NCI-H2029 treated with DMSO at 0.1 percent for 48 hours (cell line): ENCODE measurements at places on chromosomes 7 and 10.

DNA sequence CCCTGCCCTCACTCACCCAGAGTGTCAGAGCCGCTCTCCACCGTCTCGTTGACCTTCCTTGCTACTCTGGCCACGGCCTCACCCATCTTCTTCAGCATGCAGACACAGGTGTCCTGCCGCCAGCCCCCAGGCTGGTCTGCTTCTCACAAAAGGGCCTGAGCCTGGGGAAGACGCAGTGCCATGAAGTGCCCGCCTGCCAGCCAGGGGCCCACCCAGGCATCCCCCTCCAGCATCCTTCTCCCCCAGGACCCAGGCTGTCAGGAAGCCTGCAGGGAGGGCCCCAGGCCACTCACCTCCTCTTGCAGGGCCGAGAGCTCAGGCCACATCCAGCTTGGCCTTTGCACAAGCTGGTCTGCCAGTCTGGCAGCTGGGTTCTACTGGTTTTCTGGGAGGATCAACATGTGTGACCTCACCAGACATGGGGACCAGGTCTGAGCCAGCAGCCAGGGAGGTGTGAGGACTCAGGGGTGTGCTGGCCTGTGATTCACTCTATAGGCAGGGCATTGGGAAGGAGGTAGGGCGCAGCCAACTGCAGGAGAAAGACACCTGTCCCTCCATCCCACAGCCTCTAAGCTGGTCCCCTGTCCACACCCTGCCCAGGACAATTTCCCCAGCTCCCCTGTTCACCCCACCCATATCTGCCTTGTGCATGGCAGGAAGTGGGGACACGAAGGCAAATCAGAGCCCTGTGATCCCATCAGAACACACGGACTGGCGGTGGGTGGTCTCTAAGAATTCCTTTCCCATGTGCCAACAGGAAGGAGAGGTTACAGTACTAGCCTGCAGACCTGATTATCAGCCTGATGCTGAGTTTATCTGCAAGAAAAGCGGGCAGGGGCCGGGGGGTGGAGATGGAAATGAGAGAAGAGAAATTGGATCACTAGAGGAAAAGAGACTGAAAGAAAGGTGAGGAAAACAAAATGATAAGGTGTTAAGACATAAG is 5.7 kb downstream of the LRRC20 start:
- DNase-seq: no peak

- no peak for DNase-seq
These were observed 7.2 kb downstream of the ZKSCAN1 start for GRCh38 chr7:100022621-100023020.

GRCh38 chr10:527416-527815 is 162.1 kb downstream of the DIP2C start:
- no peak for DNase-seq

GRCh38 chr10:110775020-110775375 is 96.7 kb upstream of the PDCD4 start:
- DNase-seq: no peak

GRCh38 chr7:81527651-81528050 is 242.2 kb downstream of the HGF start:
- no peak for DNase-seq

- DNase-seq: no peak
These were observed 359.1 kb upstream of the SEMA3A start for GRCh38 chr7:84553711-84554110.

- no peak for DNase-seq
These were observed 29.0 kb downstream of the MRC1 start for GRCh38 chr10:17838080-17838648.

- DNase-seq: no peak
These were observed 373.6 kb upstream of the LRGUK start for GRCh38 chr7:133753513-133753912.

DNA sequence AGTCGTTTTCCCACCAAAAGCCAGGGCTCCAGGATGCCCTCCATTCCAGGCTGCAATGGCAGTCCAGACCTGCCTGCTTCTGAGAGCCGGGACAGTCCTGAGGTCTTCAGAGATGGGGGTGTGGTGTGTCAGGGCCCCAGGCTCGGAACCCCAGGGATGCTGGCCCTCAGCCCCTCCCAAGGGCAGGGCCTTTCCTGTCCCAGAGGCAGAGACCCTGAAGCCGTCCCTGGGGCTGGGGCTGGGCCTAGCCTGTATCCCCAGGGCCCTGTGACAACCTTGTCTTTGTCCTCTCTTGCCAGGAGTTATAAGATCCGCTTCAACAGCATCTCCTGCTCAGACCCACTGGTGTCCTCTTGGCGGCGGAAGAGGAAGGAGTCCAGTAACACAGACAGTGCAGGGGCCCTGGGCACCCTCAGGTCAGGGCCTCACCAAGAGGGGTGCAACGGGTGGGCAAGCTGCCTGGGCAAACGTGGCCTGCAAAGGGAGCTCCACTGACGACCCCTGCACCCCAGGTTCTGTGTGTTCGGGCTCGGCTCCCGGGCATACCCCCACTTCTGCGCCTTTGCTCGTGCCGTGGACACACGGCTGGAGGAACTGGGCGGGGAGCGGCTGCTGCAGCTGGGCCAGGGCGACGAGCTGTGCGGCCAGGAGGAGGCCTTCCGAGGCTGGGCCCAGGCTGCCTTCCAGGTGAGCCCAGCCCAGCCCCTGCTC is 15.9 kb downstream of the NOS3 start:
- DNase-seq: no peak

- DNase-seq: no peak
These were observed 873.3 kb upstream of the AUTS2 start for GRCh38 chr7:68724965-68725364.

DNA sequence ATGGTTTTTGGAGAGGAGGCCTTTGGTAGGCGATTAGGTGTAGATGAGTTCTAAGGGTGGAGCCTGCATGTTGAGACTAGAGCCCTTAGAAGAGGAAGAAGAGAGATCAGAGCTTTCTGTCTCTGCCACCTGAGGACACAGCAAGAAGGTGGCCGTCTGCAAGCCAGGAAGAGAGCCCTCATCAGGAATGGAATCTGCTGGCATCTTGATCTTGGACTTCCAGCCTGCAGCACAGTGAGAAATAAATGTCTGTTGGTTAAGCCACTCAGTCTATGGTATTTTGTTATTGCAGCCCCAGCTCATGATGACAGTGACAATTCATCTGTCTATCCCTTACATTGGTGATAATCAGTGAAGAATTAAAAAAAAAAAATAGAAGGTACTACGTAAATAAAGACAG is 335.2 kb downstream of the PRPF18 start:
- DNase-seq: no peak

DNA sequence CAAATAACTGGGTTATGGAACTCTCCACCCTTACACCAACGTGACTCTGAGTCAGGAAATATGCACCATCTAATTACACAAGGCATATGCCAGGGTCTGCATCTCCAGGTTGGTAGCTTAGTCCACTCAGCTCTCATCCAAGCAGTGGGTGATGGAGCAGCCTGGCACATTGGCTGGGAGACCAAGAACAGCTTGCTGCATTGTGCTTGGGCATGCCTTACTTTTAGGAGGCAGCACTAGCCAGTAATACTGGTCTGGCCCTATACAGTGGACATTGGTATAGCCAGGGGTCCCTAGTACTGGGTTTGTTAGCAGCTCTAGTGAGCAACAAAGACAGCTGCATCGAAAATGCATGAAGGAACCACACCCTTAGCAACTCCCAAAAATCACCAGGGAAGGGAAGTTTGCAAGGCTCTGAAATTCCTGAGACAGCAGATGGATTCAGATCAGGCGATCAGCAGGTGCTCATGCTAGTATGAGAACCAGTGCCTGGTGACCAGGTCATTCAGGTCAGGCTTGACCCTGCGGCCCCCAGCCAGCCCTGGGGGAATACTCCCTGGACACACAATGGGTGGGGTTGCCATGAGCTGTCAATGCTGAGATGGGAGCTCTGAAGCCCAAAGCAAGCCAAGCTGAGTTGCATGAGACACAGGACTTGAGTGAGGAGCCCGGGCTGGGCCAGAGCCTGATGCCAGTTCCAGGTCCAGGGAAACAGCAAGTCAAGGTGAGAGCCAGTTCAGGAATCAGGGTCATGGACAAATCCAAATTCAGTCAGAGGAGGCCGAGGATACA is 217.9 kb upstream of the ZMIZ1 start:
- no peak for DNase-seq

- peak; percentile 68 for DNase-seq
These were observed 28.7 kb downstream of the PNPLA8 start for GRCh38 chr7:108497082-108497725.

- DNase-seq: no peak
These were observed 3.9 kb downstream of the LRWD1 start for GRCh38 chr7:102468478-102469350.

DNA sequence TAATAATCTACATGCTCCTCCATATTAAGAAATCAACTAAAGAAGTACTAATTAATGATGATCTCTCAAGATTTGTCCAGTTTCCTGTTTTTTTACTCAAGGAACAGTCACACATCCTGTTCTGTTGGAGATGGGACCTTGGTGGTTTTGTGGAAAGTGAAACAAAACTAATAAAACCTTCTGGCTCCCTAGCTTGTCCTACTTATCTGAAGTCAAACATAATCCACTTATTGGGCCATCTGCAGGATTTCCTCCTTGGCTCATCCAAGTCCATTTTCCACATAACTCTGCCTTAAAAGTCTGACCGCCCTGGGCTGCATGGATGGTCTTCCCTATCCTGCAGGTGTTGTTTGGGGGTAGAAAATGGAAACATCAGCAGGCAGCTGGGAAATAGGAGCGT is 39.4 kb upstream of the TARP start:
- DNase-seq: no peak

DNA sequence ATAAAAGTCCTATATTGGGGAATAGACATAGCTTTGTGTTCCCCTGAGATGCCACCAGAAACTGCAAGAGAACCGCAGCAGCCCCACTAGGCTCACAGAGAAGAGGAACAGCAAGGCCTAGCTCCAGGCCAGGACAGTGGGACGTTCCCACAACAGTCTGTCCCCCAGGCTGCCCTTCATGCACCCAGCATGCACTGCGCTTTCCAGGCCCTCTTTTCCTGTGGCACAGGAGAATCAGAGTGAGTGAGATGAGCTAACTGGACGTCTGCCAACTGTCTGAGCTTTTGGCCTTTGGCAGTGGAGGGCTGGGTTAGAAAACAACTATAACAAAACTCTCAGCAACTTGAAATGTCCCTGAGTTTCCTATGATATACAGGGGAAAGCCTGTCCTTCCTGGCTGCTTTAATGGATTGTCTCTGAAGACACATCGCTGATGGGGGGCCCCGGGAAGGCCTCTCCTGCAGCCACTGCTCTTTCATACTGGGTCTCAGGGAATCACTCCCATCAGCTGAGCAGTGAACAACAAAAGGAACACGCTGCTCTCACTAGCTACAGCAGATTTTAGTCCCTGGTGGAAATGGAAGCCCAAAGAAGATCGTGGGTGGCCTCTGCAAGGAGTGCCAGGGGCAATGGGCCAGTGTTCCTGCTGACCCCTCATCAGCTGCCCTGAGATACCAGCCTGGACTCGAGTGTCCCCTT is 53.5 kb downstream of the PODXL start:
- peak; percentile 56 for DNase-seq

DNA sequence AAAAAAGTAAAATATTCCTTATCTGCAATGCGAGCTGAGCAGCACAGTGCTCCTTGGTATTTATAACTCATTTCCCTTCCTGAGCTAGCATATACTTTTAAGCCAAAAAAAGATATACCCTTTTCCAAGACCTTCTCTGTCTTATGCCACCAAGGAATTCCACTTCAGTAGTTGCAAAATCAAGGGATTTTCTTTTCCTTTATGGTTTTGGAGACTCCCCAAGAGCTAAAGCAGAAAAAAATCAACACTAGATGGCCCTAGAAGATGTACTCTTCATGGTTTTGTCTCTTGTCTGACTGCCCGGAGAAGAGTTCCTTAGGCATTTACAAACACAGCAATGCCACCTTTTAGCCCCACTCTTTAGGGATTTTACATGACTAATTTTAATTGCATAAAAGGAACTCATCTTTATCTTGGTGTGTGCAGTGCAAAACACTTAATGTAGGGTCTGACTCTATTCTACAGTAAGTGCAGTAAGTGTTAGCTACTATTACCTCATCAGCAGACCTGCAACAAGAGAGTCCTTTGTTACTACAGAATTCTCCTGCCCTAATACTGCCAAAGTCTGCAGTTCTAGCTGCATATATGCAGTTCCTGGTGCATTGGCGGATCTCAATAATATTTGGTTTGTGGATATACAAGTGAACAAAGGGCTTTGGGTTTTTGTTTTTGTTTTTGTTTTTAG is 443.3 kb downstream of the GFRA1 start:
- no peak for DNase-seq

- no peak for DNase-seq
These were observed 178.5 kb downstream of the ARID5B start for GRCh38 chr10:62079885-62080559.

GRCh38 chr7:5296611-5297226 is 14.0 kb downstream of the SLC29A4 start:
- no peak for DNase-seq

DNA sequence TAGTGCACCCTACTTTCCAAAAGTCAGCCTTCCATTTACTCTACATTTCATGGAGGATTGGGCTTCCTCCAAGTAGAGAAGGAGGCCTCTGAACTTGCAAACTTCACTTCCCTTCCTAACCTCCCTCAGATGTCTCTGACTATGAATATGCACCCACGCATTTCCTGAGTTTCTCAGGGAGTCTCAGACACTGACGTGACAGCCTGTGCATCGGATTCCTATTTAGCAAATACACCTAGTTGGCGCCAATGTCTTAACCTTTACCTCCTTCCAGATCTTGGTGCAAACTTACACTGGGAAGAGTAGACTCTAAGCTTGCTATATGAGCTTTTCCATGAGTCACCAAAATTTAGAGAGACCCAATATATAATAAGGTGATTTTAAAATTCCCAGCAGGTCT is 920.1 kb upstream of the AUTS2 start:
- no peak for DNase-seq

GRCh38 chr10:53102424-53102823 is 329.8 kb upstream of the MBL2 start:
- no peak for DNase-seq

- no peak for DNase-seq
These were observed 55.1 kb upstream of the PPP2R2D start for GRCh38 chr10:131845505-131846239.

DNA sequence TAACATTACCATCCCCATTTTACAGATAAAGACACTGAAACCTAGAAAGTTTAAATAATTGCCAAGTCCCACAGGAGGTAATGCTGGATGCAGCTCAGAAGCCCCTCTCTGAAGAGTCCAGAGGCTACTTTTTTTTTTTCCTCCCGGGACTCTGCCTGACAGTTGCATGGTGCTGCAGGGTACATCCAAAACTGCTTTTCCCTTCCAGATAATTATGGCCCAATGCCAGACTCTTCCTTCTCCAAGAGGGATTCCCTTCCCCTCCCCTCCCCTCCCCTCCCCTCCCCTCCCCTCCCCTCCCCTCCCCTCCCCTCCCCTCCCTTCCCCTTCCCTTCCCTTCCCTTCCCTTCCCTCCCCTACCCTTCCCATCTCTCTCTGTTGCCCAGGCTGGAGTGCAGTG is 122.9 kb downstream of the LSMEM1 start:
- no peak for DNase-seq

DNA sequence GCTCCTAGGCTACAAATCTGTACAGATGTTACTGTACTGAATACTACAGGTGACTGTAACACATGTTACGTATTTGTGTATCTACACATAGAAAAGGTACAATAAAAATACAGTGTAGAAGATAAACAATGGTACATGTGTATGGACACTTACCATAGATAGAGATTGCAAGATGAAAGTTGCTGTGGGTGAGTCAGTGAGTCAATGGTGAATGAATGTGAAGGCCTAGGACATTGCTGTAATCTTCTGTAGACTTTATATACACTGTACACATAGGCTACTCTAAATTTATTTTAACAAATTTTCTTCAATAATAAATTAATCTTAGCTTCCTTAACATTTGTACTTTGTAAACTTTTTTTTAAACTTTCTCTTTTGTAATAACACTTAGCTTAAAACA is 205.6 kb downstream of the RNLS start:
- no peak for DNase-seq
